Stimulated activated CD8-positive, alpha-beta memory T cell treated with anti-CD3 and anti-CD28 coated beads, Interleukin-4, amount 100 ng/mL, for 4 hours (primary cell): ENCODE measurements at places on chromosomes 7 and 10.

DNA sequence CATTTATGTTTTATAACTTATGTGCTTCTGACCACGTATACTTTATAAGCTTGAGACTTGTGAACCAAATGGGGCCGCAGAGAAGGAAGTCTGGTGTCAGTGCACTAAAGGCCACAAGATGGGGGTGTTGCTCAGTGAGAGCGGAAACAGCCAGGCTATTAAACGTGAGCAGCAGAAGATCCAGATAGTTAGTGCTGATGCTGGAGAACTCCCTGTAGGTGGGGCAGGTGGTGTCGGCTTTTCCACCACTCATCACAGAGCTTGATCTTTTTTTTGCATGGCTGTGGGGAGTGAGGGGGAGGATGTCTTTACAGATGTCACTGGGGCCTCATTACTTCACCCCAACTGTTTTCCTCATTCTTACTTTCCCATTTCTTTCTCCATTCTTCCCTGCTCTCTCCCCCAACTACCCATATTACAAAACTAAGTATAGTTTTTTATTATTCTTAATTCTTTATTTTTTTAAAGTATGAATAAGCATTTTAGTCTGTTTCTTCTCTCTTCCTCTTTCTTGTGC, 34.7 kb downstream of the ACADSB start:
- DNase-seq: peak; percentile 1

- no peak for DNase-seq
Observed at GRCh38 chr7:131222171-131222570, 105.5 kb upstream of the MKLN1 start.

GRCh38 chr10:3136763-3137611, 35.6 kb downstream of the PITRM1 start:
- DNase-seq: no peak

GRCh38 chr10:24723386-24723787, 300 bp downstream of the ARHGAP21 start:
- no peak for DNase-seq

GRCh38 chr7:117087639-117088396, 134.5 kb downstream of the ST7 start:
- no peak for DNase-seq

DNA sequence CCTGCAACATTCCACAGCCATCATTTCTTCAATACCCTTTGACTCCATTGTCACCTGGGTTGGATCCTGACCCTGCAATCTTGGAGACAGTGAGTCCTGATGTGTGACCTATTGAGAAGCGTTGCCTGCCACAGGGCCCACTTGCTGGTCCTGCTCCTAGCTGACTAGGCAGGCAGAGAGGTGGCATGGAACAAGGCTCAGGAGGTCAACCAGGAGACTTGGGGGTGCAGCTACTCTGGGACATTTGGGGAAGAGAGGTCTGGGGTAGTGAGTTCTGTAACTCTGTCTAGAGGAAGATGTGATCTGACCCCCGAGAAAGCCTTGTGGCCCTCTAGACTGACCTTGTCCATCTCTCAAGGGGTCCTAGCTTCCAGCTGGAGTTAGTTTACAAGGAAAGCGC, 1.8 kb downstream of the ZMIZ2 start:
- no peak for DNase-seq

DNA sequence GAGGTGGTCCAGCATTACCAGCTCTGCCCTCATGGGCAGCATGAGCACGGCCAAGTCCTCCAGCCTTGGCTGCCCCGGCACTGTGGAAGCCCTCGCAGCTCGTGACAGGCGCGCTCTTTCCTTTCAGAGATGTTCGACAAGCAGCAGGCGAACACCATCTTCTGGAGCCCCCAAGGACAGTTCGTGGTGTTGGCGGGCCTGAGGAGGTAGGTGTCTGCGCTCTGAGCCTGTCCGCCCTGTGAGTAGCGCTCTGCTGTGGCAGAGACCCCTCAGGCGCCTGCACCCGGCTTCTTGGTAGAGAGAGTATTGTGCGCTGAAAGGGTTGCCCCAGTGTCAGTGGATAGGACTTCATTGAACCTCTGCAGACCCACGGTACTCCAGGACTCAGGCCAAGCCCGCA, 19.8 kb downstream of the EIF3B start:
- DNase-seq: no peak

DNA sequence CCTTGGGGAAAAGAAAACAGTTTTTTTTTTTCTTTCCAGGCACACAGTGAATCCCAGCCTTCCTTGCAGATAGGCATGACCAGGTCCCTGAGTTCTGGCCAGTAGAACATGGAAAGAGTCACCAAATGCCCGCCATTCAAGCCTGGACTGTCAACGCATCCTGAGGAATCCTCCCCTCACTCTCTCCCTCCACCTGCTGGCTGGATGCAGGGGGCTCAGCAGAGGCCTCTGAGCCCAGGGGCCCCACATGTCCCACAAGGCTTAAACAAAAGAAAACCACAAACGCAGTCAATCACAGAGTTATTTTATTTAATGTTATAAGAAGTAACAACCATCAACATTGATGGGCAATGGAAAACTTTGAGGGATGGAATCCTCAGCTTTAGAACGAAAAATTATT, 93.1 kb downstream of the JCAD start:
- no peak for DNase-seq

DNA sequence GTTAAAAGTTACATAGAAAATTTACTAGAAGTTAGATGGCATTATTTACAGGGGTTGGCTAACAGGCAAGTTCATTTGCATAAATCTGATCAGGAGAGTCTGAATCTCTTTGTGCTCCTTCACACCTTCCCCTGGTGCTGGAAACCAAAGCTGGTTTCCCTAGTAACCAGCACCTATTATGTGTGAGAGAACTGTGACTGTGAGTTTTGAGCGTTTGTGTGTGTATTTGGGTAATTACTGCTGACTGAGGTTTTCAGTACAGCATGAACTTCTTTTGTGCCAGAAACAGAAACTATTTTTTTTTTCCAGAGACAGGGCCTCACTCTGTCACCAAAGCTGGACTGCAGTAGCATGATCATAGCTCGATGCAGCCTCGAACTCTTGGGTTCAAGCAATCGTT, 10.3 kb upstream of the IFIT1B start:
- no peak for DNase-seq

- DNase-seq: no peak
Observed at GRCh38 chr10:21427804-21428481, 97.5 kb downstream of the SKIDA1 start.

- peak; percentile 4 for DNase-seq
Observed at GRCh38 chr10:114174695-114175188, 739 bp upstream of the CCDC186 start.

DNA sequence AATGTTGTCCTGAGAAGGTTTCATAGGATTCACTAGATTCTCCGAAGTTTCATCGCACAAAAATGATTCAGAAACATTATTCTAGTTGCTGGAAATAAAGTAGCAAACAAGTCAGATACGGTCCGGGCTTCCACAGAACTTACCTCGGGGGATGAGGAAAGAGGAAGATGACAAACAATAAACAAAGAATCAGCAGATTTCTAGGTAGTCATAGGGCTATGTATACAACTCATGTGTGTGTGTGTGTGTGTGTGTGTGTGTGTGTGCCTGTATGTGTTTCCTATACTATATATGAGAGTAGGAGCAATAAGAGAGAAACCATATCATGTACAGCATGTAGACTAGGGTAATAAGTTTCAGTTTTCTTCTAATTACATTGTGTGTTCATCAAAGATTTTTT, 16.5 kb downstream of the TMEM236 start:
- DNase-seq: no peak

DNA sequence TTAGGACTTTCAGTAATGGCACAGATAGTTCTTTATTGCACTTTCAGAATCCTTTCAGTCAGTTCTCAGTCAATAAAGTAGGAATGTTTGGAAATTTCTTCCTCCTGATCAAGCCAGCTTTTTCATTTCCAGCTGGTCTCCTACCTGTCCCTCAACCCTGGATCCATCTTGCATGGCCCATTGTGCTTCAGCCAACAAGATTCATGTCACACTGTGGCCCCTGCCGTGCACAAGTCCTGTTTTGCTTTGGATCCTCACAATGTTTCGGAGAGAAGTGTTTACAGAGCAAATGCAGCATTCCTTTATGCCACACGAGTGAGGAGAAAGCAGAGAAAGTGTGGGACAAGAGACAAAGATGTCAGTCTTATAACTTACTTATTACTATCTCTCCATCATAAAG, 1694.7 kb upstream of the LRRTM3 start:
- no peak for DNase-seq

DNA sequence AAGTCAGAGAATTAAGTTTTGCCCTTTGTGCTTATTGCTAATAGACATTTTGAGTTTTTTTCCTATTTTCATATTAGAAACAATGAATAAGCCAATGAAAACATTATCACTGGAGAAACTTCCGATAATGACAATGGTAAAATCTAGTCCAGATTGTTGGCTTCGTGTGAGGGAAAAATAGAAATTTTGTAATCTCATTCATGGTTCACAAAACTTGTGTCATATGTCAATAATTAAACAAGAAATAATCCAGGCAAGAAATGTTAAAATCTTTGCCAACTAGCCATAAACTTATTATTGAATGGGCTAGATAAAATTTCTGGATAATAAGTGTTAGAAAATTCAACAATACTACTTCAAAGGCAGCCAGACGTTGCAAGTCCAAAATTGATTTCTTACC, 36.6 kb downstream of the RNLS start:
- no peak for DNase-seq

DNA sequence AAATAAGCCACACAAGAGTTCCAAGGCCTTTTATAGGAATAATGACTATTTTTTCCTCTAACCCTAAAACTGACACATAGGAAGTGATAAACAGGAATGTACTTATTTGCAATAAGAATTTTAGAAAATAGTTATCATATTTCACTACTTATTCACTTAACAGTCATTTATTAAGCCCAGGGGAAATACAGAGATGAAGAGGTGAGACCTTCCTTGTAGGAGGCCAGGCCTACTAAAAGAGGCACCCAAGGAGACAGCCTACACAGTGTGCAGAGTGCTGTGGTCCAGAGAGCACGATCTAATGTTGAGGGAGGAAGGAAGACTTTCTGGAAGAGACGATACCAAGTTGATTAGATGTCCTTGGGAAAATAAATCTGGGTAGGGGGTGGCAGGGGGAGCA, 45.0 kb upstream of the PPP1R3C start:
- DNase-seq: no peak

DNA sequence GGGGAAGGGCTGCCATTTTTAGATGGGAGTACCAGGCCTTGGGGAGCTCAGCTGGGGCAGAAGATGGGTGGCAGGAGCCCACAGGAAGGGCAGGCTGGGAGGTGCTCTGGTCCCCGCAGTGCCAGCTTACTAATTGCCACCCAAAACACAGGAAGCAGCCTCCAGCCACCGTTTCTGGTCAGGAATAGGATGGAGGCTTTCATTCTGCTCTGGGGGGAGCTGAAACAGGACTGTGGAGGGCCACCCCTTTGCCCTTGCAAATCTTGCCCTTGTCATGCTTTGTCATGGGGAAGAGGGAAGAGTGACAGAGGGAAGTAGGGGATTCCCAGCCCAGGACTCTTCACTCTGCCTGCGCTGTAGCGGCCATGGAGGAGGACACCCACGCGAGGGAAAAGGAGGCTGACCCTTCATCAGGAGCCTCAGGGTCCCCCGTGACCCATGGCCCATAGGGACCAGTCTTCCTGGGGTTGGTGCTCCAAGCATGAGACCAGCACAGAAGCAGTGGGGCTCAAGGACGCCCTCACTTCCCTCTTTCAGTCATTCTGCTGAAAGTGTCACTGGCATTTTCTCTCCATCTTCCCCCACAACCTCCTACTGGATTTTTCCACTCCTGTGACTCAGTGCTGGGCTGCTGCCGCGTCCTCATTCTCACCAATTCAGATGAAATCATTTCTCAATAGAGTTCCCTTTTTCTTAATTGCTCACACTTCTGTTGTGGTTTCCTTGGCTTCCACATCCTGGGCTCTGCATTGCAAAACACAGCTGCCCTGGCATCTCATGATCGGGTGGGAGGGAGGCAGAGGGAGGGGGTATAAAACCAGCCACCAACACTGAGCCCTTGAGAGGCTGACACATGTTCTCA, 61.9 kb downstream of the MKI67 start:
- DNase-seq: peak; percentile 68

- DNase-seq: no peak
Observed at GRCh38 chr7:43554423-43554822, 28.5 kb upstream of the STK17A start.

- no peak for DNase-seq
Observed at GRCh38 chr10:80486785-80487420, 32.8 kb downstream of the TSPAN14 start.

DNA sequence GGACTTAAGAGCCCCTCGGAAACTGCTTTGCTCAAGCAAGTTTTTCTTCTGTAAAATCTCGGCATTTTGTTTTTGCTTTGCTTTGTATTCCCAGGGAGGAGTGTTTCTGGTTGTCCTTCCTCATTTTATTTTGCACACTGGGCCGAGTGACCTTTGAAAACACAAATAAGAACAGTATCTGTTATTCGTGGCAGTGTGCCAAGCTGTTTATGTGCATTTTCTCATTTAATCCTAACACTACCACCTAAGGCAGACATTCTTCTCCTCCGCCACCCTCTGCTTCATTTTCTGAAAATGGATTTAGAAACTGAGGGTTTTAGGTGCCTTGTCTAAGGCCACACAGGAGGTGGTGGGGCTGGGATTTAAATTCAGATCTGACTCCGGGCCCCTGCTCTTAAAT, 218.5 kb downstream of the TCF7L2 start:
- no peak for DNase-seq

DNA sequence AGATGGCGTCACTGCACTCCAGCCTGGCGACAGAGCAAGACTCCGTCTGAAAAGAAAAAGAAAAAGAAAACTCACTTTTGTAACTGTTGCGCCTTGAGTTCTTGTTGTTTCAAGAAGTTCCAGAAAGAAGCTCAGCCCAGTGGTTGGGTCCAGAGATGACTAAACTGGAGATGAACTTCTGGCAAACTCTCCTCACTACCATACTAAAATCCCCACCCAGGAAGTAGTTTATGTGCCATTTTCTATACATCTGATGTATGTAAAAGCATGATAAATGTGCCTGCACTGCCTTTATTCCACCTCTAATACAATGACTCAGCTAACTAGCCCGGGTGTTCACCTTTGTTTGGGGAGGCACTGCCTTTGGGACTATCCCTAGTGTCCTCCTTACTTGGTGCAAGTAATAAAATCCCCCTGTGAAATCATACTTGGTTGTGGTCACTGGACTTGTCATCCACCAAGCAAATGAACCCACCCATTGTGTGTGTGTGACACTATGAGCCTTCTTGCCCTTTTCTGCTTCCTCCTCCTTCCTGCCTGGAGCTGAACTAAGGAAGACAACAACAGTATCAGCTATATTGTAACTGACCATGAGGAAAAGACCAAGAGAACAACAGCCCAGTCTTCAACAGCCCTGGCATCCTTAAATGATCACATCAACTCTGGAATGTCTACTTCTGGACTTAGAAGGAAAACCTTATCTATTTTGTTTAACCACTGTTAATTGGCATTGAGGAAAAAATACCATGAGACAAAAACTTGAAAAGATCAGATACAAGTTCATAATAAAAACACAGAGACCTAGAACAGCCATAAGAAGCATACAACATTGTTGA, 33.6 kb downstream of the JMJD1C start:
- DNase-seq: no peak

- no peak for DNase-seq
Observed at GRCh38 chr7:25665374-25665773, 437.1 kb upstream of the NPVF start.

GRCh38 chr7:14585232-14585631, 317.3 kb downstream of the DGKB start:
- DNase-seq: no peak

- DNase-seq: no peak
Observed at GRCh38 chr10:113735913-113736312, 15.6 kb upstream of the PLEKHS1 start.
